ENCODE measurements at places on chromosomes 6 and 20.
A peak's percentile ranks its signal among the peaks of the same experiment; 100 is the strongest.

DNA sequence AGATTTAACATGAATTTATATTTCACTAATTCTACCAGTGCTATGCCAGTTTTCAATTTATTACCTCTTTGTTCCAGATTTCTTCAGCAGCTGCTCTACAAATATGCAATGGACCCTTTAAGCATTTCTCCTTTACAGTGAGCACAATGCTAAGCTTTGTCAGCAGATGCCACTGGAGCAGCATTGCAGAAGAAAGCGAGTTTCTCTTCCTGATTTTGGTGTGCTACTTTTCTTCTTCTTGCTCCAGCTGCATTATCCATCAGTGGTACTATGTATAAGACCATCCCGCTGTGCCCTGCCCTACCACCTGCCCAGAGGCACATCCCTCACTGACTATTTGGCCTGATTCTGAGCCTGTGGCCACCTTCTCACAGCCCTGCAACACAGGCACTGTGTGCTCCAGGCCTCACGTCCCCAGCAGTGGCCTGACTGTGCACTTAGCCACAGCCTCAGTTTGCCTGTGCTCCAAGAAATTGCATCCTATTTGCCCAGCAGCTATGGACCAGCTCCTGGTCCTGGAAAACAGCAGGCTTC is 84.1 kb downstream of the TNFAIP3 start:
- no peak for DNase-seq

GRCh38 chr6:111605100-111605751 is 452 bp downstream of the TRAF3IP2 start:
- peak; percentile 96 for DNase-seq

- DNase-seq: no peak
These were observed 6.1 kb upstream of the ZMYND8 start for GRCh38 chr20:47362361-47363219.

DNA sequence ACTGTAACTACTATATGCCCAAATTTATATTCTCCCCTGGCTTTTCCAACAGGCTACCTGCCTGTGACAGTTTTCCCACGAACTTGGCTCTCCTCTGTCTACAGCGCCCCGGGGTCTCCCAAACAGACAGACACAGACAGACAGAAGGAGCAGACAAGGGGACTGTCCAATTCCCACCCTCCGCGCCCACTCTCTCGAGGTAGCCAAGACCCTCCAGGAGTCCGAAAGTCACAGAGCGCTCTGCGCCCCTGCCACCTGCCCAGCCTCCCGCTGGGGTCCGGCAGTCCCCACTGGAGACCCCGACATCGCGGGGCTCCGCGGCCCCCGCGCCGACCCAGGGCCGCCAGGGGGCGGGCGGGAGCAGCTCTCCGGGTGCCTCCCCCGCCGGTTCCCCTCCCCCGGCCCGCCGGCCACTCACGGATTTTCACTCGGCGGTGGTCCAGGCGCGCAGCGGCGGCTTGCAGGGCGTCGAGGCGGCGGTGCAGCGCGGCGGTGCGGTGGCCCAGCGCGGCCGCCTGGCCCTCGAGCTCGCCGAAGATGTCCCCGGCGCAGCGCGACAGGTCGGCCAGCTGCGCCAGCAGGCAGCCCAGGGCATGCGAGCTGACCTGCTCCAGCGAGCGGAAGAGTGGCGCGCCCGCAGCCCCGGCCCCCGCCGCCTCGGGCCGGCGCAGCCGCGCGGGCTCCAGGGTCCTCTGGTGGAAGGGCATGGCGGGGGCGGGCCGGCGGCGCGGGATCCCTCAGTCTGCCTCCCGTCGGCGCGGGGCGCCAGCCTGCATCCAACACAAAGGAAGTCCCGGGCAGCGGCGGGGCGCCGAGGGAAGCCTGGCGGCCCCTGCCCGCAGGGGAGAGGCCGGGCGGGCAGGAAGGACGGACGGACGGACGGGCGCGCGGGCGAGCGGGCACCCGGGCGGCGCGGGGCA is 81.3 kb upstream of the CCDC28A start:
- peak; percentile 63 for DNase-seq

DNA sequence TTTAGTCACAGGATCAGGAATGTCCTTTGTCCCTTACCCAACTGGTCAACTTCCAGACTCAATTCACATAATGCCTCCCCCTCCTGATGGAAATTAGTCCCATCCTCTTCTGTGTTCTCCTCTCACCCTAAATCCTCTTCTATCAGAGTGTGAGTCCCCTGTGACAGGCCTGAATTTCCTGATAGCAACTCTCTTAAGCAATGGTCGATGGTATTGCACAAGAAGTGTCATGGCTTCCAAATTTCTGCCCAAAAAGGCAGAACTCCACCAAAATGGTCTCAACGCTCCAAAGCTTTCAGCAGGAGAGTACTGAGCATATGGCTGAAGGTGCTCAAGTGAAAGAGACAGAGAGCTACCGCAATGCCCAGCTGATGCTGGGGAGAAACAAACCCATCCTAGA is 2.4 kb downstream of the PREP start:
- DNase-seq: no peak

DNA sequence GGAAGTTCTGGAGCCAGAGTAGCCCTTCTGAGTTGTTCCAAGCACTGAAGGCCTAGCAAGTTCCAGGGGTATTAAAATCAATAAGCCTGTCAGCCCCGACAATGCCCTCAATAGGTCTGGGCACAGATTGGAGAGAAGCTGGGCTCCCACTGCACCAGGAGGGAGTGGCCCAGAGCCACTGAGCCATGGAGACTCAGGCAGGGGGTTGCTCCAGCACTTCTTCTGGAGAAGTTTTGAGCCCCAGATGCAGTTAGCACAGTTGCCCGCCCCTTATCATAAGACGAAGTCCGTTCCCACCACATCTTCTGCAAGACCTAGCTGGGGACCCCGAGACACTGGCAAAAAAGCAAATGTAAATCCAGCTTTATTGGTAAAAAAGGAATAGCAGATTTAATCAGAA is 13.0 kb downstream of the DEFB132 start:
- no peak for DNase-seq

DNA sequence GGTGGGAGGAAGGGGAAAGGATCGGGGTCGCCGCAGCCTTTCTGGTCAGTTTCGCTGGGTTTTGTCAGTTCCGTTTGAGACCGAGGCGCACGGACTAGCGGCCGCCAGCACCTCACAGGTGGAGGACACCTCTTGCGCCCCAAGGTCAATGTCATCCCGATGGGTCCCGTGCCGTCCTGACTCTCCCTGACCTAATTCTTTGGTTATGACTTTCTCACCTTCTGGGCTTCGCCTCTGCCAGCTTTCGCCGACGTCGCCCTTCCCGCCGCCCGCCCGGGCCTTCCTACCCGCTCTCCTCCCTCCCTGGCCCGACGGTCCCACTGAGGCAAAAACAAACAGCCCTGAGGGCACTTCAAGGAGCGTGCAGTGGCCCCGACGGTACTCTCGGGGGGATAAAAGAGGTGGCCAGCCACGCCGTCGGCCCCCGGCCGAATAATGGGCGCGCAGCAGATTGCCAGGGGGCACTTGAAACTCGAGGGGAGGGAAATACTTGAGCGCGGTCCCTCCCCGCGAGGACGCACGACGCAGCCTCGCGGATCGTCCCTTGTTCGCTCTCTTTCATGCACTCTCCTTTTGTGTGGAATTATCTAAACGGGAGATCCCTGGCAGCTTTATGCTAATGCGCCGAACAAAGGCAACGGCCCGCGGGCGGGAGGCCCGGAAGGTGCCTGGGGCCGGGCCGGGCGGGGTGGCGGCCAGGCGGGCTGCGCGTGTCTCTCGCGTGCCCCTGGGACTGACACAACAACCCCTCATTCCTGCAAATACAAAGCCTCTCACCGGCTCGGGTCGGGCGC is 3.9 kb upstream of the INSM1 start:
- no peak for DNase-seq

GRCh38 chr6:147961481-147962141 is 381.0 kb upstream of the SASH1 start:
- DNase-seq: no peak

DNA sequence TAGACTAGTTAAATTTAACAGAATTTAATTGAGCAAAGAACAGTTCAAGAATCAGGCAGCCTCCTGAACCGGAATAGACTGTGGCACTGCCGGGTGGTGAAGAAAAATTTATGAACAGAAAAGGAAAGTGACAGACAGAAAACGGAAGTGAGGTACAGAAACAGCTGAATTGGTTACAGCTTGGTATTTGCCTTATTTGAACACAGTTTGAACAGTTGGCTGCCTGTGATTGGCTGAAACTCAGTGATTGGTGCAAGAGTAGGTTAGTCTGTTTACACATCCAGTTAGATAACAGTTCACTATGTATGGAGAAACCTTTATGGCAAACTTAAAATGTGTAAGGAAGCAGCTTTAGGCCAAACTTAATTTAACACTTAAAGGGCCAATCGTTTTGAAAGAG is 116.0 kb upstream of the CITED2 start:
- peak; percentile 46 for DNase-seq

DNA sequence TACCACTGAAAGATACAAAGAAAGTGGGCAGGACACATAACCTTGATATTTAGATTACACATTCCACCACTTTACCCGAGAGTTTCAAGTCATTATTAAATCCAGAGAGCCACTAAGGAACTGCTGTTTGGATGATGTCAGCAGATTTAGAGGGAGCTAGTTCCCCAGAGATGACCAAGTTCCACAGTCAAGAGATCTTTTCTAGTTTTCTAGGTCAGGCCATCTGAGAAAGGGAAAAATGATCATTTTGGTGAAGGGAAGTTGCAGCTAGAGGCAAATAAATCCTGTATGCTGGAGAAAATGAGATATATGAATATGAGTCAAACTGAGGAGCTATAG is 147.8 kb downstream of the HS3ST5 start:
- no peak for DNase-seq
